ENCODE measurements at places on chromosomes 4 and X. TPM values are rescaled to one million over a fixed set of nuclear protein-coding genes. Genes with fewer than 3 reads are reported as not detected.

GRCh38 chr4:186368281-186368680 is 102.3 kb downstream of the F11 start:
- peaks cover 17% of the 10 kb centered on the region for H3K36me3 ChIP-seq
- H3K27ac ChIP-seq: no peak overlapping the region
- no peak overlapping the region for H3K4me3 ChIP-seq
- no peak for DNase-seq

DNA sequence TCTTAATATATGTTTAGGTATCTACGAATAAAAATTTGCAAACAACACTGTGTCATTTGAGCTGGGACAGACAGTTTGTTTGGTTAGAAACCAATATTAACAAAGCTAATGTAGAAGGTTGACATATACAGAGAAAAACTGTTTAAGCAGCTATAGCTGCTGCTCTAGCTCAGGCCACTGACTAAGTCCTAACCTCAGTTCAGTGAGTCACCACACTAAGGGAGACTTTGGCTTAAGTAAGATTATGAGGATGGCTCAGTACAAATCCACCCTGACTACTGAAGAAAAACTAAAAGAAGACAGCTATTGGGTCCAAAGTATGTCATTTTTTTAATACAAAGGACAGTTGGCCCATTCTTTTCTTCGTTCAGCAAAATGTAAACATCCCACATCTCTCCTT is 717.3 kb upstream of the ACTRT1 start:
- no peak for DNase-seq
- H3K4me3 ChIP-seq: no peak overlapping the region
- no peaks in the 10 kb centered on the region for H3K4me1 ChIP-seq
- no peaks in the 10 kb centered on the region for H3K27me3 ChIP-seq
- H3K27ac ChIP-seq: no peak overlapping the region

Gene VCX3B
- not detected for total RNA-seq

- DNase-seq: no peak
- no peak overlapping the region for H3K4me3 ChIP-seq
- H3K27me3 ChIP-seq: peaks cover 2% of the 10 kb centered on the region
- H3K36me3 ChIP-seq: no peaks in the 10 kb centered on the region
- H3K4me1 ChIP-seq: peaks cover 39% of the 10 kb centered on the region
Measured at GRCh38 chr4:71259280-71259679, 79.5 kb upstream of the SLC4A4 start.

Gene MAGEA10
- total RNA-seq: not detected

DNA sequence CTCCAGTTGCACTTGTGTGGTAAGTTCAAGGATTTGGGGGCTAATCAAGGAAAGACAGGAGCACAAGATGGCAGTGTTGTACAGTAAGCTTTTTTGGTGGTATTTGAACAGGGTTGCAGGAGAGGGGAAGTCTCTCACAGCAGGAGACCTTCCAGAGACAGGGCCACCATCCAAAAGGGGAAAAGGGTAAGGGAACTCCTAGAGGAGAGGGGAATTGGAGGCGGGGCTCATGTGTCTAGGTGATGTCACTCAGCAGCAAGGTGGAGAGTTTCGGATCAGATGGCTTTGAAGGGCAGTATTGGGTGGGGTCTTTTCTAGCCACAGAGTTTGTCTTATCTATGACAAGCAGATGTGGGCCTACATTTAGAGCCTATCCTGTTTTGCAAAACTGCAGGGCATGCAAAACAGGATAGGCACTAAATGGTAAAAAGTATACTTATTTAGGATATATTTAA is 13.4 kb upstream of the RNF175 start:
- H3K36me3 ChIP-seq: no peaks in the 10 kb centered on the region
- H3K4me1 ChIP-seq: no peaks in the 10 kb centered on the region
- H3K27ac ChIP-seq: no peak overlapping the region
- no peak overlapping the region for H3K4me3 ChIP-seq
- no peak for DNase-seq
- peaks cover 25% of the 10 kb centered on the region for H3K27me3 ChIP-seq

Gene GUCY1B1
- total RNA-seq: 18.6 TPM

DNA sequence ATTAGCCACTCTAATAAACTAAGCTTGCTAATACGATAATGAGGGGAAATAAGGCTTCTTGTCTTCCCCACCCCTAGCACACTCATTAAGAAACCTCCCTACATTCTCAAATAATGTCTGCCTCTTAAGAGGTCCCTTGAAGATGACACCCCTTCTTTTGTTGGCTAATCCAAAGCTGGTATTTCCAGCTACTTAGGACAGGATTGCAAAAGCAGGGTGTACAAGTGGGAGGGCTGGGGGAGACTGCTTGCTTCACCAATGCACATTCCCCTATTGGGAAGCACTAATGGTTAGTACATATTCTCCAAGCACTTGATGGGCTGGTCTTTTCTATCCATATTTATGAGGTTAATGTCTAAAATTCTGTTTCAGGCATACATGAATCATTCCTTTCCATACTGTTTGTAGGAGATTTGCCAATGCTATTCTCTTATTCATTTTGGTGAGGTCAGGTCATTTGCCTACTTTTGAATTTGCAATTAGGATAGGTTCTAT is 16.8 kb upstream of the TIMM8A start:
- DNase-seq: no peak
- H3K36me3 ChIP-seq: no peaks in the 10 kb centered on the region
- H3K27ac ChIP-seq: no peak overlapping the region
- H3K4me1 ChIP-seq: no peaks in the 10 kb centered on the region
- H3K4me3 ChIP-seq: no peak overlapping the region
- peaks cover 3% of the 10 kb centered on the region for H3K27me3 ChIP-seq

Gene OPHN1
- total RNA-seq: 8.6 TPM

Gene PAGE5
- total RNA-seq: not detected

GRCh38 chr4:168694667-168695066 is 197.8 kb downstream of the PALLD start:
- H3K4me3 ChIP-seq: peak overlapping the region; percentile 3
- H3K36me3 ChIP-seq: peaks cover 13% of the 10 kb centered on the region
- peaks cover 75% of the 10 kb centered on the region for H3K4me1 ChIP-seq
- no peak for DNase-seq
- H3K27ac ChIP-seq: peak overlapping the region; percentile 91

DNA sequence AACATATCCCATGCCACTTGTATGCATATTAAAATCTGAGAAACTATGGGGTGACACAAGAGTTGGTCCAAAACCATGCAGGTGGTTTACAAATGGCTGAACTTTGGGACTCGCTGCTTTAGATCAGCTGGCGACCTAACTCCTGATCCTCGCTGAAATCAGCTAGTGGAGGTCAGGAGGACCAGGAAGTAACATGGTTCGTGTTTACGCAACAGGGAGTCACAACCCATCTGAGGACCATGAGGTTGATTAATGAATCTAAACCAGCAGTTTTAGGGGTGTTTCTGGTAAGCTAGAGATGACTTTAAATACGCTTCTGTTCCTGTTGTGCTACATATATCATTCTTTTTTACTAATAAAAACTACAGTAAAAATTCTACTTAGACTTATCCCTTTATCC is 12.9 kb downstream of the TSPAN5 start:
- H3K4me3 ChIP-seq: no peak overlapping the region
- H3K27me3 ChIP-seq: no peaks in the 10 kb centered on the region
- no peak overlapping the region for H3K27ac ChIP-seq

- H3K36me3 ChIP-seq: no peaks in the 10 kb centered on the region
- H3K4me1 ChIP-seq: no peaks in the 10 kb centered on the region
- no peaks in the 10 kb centered on the region for H3K27me3 ChIP-seq
- no peak within 1 kb of the TSS for H3K4me3 ChIP-seq
- no peak for DNase-seq
Measured at GRCh38 chrX:18707426-18708049, at the start of gene PPEF1. PPEF1 (plus strand) TSS chrX:18707645; CDS start chrX:18707781, 136 bp downstream.

DNA sequence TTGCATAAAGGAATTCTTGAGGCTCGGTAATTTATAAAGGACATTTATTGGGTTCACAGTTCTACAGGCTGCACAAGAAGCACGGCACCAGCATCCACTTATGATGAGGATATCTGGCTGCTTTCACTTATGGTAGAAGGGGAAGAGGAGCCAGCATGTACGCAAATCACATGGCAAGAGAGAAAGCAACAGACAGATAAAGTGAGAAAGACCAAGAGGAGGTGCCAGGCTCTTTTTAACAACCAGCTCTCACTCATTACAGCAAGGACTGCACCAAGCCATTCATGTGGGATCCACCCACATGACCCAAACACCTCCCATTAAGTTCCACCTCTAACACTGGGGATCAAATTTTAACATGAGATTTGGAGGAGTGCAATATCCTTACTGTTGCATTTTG is 1198.2 kb downstream of the ADGRL3 start:
- no peak overlapping the region for H3K4me3 ChIP-seq
- H3K27me3 ChIP-seq: no peaks in the 10 kb centered on the region
- H3K36me3 ChIP-seq: no peaks in the 10 kb centered on the region
- H3K4me1 ChIP-seq: no peaks in the 10 kb centered on the region
- no peak overlapping the region for H3K27ac ChIP-seq

- H3K4me1 ChIP-seq: peaks cover 16% of the 10 kb centered on the region
- no peak for DNase-seq
- peaks cover 13% of the 10 kb centered on the region for H3K36me3 ChIP-seq
- no peak overlapping the region for H3K27ac ChIP-seq
- no peak overlapping the region for H3K4me3 ChIP-seq
- no peaks in the 10 kb centered on the region for H3K27me3 ChIP-seq
Measured at GRCh38 chr4:78612398-78613178, 61.0 kb downstream of the ANXA3 start.

Gene CXorf38
- 10.2 TPM for total RNA-seq

DNA sequence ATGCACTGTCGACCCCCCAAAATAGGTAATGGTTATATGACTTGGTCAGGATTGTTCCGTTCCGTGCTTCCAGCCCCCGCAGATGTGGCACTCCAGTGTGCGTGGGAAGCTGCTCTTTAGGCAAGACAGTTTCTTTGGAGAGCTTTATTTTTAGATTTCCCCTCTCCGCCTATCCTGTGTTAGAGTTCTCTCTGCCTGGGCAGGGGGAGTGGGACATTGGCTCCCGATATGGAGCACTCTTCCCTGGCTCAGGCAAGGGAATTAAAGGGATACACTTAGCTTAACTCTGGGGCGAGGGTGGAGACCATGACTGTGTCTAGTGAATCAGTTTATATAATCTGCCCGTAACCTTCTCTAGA is 36.0 kb downstream of the DLG3 start:
- H3K36me3 ChIP-seq: peaks cover 3% of the 10 kb centered on the region
- H3K27me3 ChIP-seq: no peaks in the 10 kb centered on the region
- no peak for DNase-seq
- peaks cover 58% of the 10 kb centered on the region for H3K4me1 ChIP-seq
- no peak overlapping the region for H3K27ac ChIP-seq
- no peak overlapping the region for H3K4me3 ChIP-seq

Gene TASL
- total RNA-seq: not detected

Gene NXF3
- not detected for total RNA-seq

Gene CXorf49
- total RNA-seq: not detected

Gene CLDN2
- not detected for total RNA-seq

GRCh38 chr4:54495091-54495490 is 162.7 kb upstream of the KIT start:
- H3K4me3 ChIP-seq: no peak overlapping the region
- H3K4me1 ChIP-seq: peaks cover 14% of the 10 kb centered on the region
- H3K27me3 ChIP-seq: no peaks in the 10 kb centered on the region
- DNase-seq: no peak
- H3K36me3 ChIP-seq: no peaks in the 10 kb centered on the region

Gene NOX1
- total RNA-seq: not detected

- no peak overlapping the region for H3K27ac ChIP-seq
- peaks cover 16% of the 10 kb centered on the region for H3K4me1 ChIP-seq
- H3K4me3 ChIP-seq: no peak overlapping the region
- no peaks in the 10 kb centered on the region for H3K36me3 ChIP-seq
Measured at GRCh38 chr4:113871080-113871479, 108.4 kb downstream of the ARSJ start.

Gene MTNR1A
- total RNA-seq: 0.80 TPM

Gene NR0B1
- 1.3 TPM for total RNA-seq

DNA sequence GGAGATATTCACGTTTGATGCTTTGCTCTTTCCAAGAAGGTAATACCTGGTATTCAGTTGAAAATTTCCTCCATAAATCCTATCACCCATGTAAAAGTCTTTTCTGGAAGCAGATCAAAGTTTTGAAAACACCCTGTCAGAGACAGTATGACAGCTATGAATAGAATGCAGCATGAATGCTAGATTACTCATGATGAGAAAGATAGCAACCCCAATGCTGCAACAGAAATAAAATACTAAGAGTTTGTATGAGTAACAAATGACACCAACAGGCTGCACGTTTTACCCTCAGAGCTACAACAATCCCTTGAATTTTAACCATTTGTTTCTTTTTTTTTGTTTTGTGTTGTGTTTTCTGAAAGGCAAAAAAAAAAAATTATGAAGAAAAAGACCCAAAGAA is 108.6 kb downstream of the ARHGAP6 start:
- peaks cover 4% of the 10 kb centered on the region for H3K4me1 ChIP-seq
- no peak for DNase-seq
- H3K36me3 ChIP-seq: no peaks in the 10 kb centered on the region
- no peak overlapping the region for H3K27ac ChIP-seq

DNA sequence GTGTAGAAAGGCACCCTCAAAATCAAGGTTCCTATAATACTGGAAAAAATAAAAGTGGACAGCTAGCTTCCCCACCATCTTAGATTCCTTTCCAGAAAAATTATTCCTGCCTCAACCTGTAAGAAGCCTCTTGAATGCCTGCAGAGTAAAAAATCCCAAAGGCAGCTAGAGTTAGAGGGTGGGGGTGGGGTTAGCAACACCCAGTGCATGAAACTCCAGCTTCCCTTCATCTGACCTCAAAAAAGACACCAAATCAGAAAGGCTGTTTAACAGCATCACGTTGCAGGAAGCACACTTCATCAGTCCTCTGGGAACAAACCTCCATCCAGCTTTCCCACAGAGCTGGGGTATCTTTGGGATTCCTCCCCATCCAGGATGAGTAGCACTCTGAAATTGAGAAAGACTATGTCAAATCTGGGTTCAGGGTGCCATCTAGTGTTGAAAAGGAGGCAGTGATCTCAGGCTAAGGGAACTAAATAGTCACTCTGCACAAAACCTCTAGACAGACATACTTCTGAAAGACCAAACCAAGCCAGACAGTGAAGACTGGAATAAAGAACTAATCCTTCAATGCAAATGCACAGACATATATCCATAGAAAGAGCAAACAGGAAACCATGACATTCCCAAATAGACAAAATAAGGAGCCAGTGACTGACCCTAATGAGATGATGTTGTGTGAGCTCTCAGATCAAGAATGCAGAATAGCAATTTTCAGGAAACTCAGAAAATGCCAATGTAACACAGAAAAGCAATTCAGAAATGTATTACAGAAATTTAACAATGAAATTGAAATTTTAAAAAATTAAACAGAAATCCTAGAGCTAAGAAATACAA is 97.9 kb downstream of the ARHGEF9 start:
- no peaks in the 10 kb centered on the region for H3K27me3 ChIP-seq
- no peak for DNase-seq
- H3K27ac ChIP-seq: no peak overlapping the region
- peaks cover 40% of the 10 kb centered on the region for H3K36me3 ChIP-seq
- no peaks in the 10 kb centered on the region for H3K4me1 ChIP-seq

Gene ATP10D
- 32.4 TPM for total RNA-seq

- H3K4me1 ChIP-seq: peaks cover 13% of the 10 kb centered on the region
- H3K27me3 ChIP-seq: peaks cover 3% of the 10 kb centered on the region
- DNase-seq: no peak
- H3K36me3 ChIP-seq: no peaks in the 10 kb centered on the region
Measured at GRCh38 chr4:15459706-15460105, 10.0 kb upstream of the CC2D2A start.

Gene NDP
- total RNA-seq: 0.66 TPM

GRCh38 chr4:16750882-16751642 is 147.4 kb downstream of the LDB2 start:
- H3K36me3 ChIP-seq: no peaks in the 10 kb centered on the region
- no peak overlapping the region for H3K4me3 ChIP-seq
- no peak for DNase-seq
- peaks cover 17% of the 10 kb centered on the region for H3K4me1 ChIP-seq
- no peak overlapping the region for H3K27ac ChIP-seq

Gene SORCS2
- 7.1 TPM for total RNA-seq

Gene MAGEA2B
- total RNA-seq: not detected
